Uterus (tissue), 4 donors: ENCODE measurements at places on chromosomes 16 and 17. TPM values are rescaled to one million over a fixed set of nuclear protein-coding genes. Genes with fewer than 3 reads are reported as not detected.
A peak's percentile ranks its signal among the peaks of the same experiment; 100 is the strongest.

MMP25 gene
- total RNA-seq: 0.21 TPM

DNA sequence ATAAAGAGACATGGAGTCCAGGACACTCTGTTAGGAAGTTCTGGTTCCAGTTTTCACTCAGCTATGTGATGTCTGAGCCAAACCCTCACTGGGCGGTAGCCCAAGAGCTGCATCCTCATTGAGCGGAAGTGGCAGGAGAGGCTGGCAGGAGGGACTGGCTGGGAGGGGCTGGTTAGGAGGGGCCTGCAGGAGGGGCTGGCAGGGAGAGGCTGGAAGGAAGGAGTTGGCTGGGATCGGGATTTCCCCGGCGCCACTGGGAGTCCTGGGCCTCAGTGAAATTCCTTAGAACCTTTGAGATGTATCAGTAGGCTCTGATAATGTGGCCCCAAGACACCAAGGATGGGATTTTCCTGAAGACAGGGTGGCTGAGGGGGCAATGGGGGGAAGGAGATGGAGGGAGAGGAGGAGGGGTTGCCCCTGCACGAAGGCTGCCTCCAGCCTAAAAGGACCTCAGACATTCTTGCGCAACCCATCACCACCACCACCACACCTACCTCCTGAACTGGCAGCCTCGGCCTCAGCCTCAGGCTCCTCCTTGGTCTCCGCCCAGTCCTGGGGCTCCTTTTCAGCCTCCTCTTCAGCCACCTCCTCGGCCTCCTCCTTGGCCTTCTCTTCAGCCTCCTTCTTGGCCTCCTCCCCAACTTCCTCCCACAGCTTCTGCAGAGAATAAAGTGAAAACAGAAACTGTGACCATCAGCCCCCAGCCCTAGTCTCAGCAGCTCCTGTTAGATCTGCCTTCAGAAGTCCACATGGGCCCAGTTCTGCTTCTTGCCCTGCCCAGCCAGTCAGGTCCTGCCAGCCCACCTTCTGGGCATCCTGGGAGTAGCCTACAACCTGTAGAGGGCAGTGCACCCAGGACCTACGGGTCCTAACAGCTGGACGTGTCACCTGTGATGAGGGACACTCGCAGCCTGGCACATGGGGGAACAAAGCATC is 31.7 kb downstream of the CNGB1 start:
- peak; percentile 20 for DNase-seq

DNA sequence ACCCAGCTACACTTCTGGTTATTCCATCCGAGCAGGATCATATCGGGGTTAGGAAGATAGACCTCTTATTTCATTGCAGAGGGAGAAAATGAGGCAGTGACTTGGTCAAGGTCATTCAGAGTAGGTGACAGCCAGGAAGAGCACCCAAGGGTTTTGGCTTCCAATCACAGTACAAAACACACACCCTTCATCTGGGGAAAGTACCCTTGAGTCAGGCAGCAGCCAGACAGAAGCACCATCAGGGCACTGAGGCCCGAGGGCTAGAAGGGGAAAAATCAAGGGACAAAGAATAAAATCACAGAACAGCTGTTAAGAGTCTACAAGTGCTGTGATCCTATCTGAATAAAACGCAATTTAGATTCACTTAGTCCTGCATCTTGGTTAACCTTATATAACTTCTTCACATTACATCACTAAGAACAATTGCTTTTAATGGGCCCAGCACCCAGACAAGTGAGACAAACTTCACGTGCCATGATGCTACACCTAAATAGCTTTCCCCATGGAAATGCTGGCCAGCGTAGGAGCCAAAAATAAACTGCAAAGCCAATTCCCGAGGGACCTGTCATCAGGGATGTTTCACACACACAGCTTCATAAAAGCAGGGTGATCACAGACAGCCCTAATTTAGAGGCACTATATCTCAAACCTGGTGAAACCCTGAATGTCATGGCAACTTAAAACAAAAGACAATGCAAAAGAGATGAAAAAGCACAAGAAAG is 4.9 kb downstream of the UBE2O start:
- DNase-seq: no peak

DNA sequence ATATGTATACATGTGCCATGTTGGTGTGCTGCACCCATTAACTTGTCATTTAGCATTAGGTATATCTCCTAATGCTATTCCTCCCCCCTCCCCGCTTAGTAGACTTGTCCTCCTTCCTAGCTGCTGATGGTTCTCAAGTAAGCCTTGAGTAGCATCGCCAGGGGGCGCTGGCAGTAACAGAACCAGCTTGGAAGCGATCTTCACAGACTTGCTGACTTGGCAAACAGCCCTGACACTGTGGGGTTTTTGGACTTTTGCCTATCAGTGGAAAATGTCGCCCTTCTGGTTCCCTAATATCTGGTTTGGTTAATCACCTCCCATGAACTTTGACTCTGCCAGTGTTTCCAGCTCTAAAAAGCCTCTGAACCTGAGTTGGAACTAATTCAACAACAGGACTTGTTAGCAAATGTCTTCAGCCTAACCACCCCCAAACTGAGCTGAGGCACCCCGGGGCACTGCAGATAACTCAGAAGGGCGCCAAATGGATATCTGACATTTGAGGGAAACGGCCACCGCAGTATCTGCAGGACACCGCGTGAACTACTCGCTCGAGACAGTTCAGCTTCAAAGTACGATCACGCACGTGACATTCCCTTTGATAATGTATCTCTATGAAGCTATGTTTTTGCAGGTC is 15.4 kb upstream of the SPATA32 start:
- peak; percentile 84 for DNase-seq

KRTAP4-9 gene
- not detected for total RNA-seq

- no peak for DNase-seq
Observed at GRCh38 chr16:21698169-21699032, 34.6 kb downstream of the OTOA start.
